ENCODE measurements at places on chromosomes 1 and 21. TPM values are rescaled to one million over a fixed set of nuclear protein-coding genes. Genes with fewer than 3 reads are reported as not detected.

GRCh38 chr21:45306832-45307571, 19.3 kb upstream of the POFUT2 start:
- peak; percentile 87 for DNase-seq

GRCh38 chr1:52436817-52437216, 32.4 kb downstream of the PRPF38A start:
- no peak for DNase-seq

DNA sequence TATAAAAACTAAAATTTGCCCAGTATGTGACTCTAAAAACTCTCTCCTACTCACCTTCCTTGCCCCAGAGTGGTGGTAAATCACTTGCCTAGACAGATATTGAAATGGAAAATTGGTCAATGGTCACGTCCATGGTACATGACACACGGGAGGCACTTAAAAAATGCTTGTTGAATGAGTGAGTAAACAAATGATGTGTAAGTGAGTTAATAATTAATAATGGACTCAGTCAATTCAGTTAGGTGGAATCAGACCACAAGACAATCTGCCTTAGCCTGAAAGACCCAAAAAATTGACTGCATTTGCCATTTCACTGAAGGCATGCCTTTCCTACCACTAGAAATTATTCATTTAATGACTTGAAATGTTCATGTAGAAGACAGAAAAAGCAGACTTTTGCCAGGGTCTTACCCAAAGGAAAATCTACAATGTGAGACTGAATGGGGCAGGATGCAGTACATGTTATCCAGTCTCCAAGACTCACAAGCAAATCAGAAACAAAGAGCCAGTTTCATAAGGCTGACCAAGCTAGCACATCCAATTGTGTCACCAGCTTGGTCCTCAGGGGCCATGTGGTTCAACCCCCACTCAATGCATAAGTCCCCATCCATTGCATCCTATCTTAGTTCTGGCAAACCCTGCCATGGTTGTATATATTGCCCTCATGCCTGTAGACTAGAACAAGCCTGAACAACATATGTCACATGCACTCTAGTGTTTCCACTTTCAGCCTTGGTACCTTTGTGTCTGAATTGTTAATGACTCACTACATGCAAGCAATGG, 73.6 kb downstream of the TBX15 start:
- DNase-seq, result no peak

DNA sequence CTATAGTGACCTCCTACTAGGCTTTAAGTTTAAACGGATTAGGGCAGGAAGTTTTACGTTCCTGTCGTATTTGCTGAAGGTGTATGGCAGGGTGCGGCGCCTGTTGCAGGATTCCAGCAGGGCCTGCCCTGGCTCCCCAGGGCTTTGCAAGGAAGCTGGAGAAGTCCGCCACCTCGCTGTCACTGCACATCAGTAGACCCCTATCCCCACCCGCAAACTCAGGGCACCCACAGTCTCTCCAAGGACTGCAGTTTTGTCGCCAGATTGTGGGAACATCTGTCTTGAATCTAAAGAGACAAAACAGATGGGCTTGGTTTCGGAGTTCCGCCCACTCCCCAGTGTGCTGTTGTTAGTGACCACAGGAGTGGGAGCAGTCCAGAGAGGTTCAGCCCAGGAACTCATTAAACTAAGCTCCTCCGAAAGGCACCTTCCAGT, 110.8 kb downstream of the CDC7 start:
- no peak for DNase-seq

GRCh38 chr1:230696218-230696617, 17.7 kb downstream of the AGT start:
- DNase-seq, result no peak

GRCh38 chr21:29105218-29105617, 25.2 kb upstream of the MAP3K7CL start:
- DNase-seq, result no peak

- no peak for DNase-seq
These were observed 179.5 kb downstream of the LRRC40 start for GRCh38 chr1:70025846-70026245.

DNA sequence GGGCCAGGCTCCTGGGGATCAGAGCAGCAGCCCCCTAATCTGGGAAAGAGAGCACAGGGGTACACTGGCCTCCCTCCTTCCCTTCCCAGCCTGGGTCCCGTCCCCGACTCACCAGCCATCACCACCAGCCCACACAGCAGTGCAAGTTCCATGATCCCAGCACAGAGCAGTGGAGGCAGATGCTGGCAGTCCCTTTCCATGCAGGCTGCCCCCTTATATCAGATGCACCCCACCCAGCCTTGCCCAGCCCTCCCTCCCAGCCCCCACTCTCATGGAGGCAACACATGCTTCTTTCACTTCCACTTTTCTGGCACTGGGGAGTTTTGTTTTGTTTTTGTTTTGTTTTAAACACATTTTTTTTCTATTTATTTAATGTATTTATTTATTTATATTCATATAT, at the start of gene PLA2G2D:
TSS of gene PLA2G2D (minus strand) at position 190 of the 400 bp plus-strand sequence. CDS start at position 152, 38 bp downstream.
- no peak for DNase-seq

RGL1 gene
- total RNA-seq, result 15.5 TPM

AZIN2 gene
- total RNA-seq, result 3.1 TPM

FAM43B gene
- 4.9 TPM for total RNA-seq

PAFAH2 gene
- total RNA-seq, result 7.6 TPM
